ENCODE measurements at places on chromosomes 3 and 15.

DNA sequence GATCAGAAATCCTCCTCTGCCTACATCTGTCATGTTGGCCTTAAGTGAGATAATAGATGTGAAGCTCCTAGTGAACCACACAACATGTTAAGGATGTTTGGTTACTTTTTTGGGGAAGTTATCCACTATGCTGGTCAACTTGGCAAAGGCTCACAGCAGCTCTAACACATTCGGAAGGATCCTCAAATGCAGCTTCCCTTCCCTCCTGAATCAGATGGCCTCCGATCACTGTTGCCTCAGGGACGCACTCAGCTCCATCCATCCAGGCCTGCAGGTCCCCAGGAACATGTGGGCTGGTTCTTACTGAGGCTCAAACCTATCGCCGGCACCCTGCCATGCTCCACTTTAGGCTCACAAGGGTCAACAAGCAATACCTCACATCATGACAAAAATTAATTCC lies 67.9 kb downstream of the CORO2B start:
- DNase-seq = no peak

DNA sequence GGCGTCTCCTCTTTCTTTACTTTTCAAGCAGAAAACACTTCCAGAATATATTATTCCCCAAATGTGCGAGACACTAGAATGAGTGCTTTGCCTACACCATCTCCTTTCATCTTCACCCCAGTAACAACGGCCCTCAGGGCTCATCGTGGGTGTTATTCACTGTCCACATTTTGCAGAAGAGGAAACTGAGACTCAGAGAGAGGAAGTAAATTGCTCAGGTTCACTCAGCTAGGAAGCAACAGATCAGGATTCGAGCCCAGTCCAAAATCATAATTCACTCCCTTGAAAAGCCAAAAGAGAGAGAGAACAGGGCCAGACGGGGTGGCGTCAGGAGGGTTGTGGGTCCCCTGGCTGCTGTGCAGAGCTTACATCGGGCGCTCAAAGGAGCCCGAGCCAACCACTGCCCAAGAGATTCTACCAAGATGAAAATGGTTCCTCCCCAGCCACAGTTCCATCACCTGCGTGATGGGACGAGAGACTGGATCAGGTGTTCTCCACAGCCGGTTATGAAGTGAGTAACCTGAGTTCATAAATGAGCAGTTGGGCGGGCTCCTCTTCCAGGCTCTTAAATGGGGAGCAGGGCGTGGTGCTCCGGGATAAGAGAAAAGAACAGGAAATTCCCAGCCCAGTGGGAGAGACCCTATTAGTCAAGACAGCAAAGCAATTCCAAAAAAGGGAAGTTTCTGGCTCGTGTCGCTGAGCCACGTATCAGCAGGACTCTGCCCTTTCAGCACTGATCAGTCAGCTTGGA lies 48.6 kb upstream of the FLNB start:
- no peak for DNase-seq

DNA sequence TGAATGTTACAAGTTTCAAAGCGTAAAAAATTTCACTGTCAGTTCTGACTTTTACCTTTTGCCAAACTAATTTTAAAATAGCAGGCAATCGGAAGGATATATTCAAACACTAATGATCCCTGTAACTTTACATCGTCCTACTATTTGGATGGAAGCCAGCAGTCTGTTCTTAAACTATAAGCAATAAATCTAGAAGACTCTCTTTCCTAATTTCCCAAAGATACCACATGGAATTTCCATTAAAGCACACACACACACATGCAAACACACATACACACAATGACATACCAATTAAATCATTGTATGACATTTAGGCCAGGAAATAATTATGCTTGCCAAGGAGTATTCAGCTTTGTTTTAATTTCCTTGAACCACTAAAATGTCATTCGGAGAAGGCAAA lies 32.0 kb downstream of the IL17RD start:
- DNase-seq = no peak

DNA sequence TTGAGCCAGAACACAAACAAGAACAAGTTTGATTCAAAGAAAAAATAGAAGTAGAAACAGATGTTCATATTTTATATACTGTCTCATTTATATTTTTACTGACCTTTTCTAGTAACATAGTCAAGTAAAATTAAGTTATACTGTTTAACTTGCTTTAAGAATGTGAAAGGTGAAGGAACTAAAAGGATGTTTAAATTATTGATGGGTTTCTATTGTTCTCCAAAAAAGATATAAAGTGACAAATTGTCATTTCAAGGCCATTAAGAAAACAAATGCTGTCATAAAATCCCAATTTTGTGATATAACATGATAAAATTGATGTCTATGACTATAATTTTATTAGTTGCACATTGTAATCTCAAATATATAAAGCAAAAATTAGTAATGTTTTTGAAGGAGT lies 7.3 kb downstream of the GPR149 start:
- DNase-seq = no peak

GRCh38 chr3:38623539-38623938 lies 25.9 kb downstream of the SCN5A start:
- no peak for DNase-seq

GRCh38 chr15:65450556-65450955 lies 27.8 kb upstream of the IGDCC4 start:
- no peak for DNase-seq

- no peak for DNase-seq
Measured at GRCh38 chr15:56586206-56586605, 121.3 kb upstream of the MNS1 start.

DNA sequence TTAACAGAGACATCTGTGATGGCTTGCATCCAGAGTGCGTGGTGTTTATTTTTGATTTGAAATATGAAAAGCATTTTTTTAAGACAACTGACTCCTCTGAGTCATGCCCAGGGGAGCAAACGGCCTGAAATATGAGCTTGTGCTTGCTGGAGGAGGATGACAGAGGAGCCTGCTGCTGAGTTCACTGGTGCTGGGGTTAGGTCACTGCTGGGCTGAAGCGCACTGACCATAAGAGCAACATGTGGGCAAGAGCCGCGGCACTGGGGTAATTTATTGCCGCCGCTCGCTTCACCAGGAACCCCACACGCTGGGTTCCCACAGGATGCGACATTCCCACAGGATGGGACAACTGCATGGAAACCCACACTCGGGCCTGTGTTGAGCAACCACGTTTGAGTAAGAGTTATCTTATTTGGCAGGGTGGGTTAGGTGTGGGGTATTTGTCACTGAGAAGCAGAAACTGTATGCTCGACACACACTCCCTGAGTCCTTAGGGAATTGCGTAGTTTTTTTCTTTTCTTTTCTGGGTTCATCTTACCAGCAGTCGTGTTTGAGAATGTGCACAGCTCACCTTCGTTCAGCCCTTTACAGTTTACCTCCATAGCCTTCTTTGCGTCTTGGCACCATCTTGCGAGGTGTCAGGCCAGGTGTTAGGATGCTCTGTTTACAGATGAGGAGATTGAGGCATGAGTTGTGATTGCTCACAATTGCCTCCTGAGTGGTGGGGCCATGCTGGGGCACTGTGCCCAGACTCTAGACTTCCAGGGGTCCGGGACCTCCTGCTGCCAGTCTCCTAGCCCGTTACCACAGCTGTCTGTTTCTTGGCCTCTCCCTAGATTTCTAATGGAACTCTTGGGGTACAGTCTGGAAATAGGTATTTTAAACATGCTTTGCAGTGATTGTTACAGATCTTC lies 60.4 kb downstream of the SMAD3 start:
- peak; percentile 90 for DNase-seq

DNA sequence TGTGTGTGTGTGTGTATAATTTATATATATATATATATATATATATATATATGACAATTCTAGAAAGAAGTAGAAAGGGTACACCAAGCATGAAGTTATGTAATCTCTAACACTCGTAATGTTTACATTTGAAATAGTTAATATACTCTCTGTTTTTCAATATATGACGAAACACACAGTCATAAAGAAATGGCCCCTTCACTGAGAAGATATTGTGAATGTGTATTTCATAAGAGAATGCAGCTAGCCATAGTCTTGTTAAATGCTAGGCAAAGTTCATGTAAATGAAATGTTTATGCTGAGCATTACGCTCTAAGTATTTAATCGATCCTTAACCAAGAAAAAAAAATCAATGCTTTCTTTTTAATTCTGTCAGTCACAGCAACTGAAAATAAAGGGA lies 154.7 kb upstream of the TSPAN3 start:
- no peak for DNase-seq

- no peak for DNase-seq
Measured at GRCh38 chr15:77037388-77038209, 33.3 kb downstream of the TSPAN3 start.

DNA sequence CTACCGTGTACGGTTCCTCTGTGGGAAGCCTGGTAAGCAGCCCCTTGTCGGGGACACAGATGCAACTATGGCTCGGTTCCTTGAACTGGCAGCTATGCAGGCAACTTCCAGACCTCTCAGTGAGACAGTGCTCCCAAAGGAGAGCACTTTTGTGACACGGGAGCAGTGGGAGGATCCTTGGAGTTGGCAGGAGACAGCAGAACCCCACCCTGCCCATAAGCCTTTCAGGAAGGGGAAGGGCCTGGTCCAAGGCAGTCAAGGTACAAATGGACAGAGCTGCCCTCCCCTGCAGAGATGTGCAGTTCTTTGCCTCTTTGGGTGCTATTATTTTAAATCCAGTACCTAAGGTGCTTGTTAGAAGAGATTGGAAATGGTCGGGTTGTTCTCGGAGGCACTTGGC lies 94.5 kb downstream of the MESD start:
- DNase-seq = no peak

GRCh38 chr15:35151782-35152181 lies 66.7 kb upstream of the NANOGP8 start:
- no peak for DNase-seq

- no peak for DNase-seq
Measured at GRCh38 chr3:178140531-178141304, 395.5 kb upstream of the KCNMB2 start.

GRCh38 chr3:120684896-120685295 lies 2.9 kb upstream of the HGD start:
- no peak for DNase-seq

DNA sequence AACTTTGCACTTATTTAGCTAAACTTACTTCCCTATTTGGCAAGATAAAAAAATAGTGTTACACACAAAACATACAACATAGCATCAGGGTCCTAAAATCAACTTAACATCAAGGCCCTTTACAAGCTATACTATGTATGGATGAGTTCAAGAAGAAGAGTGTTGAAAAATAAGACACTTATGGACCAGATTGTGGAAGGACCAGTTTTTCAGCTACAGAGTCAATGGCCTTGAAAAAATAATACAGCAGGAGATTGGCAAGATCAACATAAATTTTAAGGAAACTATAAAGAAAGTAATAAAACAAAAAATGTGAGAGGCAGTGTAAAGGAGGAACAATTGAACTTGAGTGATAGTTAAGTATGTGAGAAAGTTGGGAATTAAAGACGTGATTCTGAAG lies 66.3 kb upstream of the BBX start:
- no peak for DNase-seq

DNA sequence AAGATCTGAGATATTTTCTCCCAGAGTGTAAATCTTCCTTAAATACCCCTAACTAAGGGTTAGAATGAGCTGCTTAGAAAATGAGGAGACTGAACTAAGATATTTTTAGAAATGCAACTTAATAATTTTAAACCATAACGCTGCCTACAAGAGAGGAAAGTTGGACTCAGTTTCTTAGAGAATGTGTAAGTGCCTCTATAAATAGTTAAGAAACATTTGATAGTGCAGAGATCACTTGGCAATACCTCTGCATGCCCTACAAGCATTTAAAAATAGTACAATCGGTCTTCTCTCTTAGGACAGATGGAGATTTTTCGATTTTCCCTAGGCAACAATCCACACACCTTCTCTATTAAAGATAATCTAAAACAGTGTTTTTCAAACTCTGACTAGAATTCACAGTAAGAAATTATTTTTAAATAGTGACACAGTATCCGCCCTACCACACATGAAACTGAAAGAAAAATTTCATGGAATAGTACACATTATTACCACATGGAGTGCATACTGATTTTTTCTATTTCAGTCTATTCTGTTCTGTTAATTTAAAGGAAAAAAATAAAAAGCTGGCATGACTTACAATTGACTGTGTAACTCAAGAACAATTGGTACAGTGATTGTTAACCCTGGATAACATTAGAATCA lies 83.2 kb downstream of the GADL1 start:
- DNase-seq = no peak

DNA sequence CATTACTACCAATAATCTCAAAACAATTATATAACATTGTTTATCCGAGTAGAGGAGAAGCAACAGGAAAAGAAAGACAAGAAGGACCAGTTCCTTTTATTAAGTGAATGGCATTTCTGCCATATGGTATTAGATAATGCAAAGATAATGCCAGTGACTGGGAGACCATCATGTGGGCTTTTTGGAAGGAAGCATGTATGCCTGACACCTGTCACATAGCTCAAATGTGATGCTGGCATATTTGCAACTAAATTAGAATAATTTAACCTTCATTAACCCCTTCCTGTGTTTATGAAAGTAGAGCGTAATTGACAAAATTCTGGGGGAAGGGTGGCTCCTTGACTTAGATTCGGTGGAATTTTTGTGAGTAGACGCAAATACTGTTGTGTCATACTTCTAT lies 733.0 kb downstream of the TUSC7 start:
- no peak for DNase-seq

GRCh38 chr3:100915706-100916495 lies 77.3 kb downstream of the ABI3BP start:
- peak; percentile 70 for DNase-seq

DNA sequence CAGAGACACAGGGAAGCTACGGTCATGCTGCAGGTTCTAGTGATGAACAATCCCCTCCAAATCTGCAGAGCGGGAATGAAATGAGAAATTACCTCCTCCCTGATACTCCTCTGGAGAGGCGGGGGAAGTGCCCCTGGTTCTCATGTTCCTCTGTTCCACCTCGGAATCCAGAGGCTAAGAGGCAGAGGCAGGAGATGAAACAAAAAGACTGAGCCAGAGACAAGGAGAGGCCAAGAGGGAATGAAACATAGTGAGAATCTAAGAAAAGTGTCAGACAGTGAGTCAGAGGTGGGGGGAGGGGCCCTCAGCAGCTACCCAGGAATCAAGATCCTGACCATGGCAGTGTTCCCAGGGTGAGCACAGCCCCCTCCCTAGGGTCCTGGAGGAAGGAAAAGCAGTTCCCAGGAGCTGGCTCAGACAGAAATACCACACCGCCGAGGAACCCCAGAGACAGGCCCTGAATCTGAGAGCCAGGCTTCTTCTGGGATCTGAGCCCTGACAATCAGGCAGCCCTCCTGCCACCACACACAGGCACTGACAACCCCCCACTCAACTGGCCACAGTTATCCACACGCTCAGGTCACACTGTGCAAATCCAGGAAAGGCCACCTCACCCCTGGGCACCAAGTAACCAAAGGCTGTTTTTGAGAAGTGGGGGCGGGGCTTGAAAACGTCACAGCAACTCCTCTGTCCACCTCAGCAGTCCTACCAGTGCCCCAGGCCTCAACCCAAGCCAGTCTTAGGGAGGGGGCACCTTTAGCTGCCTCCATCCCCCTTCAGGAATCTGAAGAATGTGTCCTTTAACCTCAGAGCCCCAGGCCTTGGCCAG lies 2.4 kb downstream of the CSRNP1 start:
- DNase-seq = peak; percentile 99

- no peak for DNase-seq
Measured at GRCh38 chr3:142916605-142917004, 27.7 kb upstream of the PCOLCE2 start.
